ENCODE measurements at places on chromosomes 1 and 21.
A peak's percentile ranks its signal among the peaks of the same experiment; 100 is the strongest.

- peak; percentile 11 for DNase-seq
These were observed 55.7 kb upstream of the ETV3 start for GRCh38 chr1:157193702-157194391.

- DNase-seq = no peak
These were observed 21.6 kb downstream of the SDHC start for GRCh38 chr1:161335796-161336195.

DNA sequence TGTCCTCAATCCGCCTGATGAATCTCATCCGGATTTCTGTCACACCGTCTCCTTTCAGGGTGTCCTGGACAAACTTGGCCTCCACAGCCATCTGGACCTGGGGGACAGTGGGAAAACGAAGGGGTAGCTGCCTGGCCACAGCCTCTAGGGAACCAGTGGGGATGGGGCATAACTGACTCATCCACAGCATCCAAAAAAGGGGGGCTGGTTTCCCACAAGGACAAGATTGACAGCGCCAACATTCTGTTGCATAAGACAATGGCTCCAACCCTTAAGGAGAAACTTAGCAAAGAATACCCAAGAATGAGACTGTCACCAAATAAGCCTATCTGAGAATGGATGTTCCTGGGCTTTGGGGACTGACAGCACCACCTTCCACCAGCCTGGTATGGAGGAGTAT is 12.1 kb downstream of the TRAPPC3 start:
- DNase-seq = no peak

DNA sequence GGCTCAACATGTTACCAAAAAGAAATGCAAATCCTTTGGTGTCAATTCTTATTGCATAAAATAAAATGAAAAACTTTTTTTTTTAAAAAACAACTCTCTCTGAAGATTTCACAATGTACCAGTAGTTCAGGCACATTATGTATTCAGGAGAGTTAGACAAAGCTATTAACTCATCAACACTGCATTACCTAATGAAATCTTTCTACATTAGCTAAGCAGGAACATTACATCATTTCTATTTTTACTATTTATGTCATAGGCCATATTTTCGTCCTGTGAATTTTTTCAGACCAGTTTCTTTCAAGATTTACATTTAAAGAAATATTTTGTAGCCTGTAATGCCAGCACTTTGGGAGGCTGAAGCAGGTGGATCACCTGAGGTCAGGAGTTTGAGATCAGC is 366.2 kb downstream of the USH2A start:
- DNase-seq = no peak

GRCh38 chr1:185813401-185813979 is 79.3 kb downstream of the HMCN1 start:
- DNase-seq = no peak

GRCh38 chr1:175423605-175424004 is 231.0 kb upstream of the KIAA0040 start:
- DNase-seq = no peak

DNA sequence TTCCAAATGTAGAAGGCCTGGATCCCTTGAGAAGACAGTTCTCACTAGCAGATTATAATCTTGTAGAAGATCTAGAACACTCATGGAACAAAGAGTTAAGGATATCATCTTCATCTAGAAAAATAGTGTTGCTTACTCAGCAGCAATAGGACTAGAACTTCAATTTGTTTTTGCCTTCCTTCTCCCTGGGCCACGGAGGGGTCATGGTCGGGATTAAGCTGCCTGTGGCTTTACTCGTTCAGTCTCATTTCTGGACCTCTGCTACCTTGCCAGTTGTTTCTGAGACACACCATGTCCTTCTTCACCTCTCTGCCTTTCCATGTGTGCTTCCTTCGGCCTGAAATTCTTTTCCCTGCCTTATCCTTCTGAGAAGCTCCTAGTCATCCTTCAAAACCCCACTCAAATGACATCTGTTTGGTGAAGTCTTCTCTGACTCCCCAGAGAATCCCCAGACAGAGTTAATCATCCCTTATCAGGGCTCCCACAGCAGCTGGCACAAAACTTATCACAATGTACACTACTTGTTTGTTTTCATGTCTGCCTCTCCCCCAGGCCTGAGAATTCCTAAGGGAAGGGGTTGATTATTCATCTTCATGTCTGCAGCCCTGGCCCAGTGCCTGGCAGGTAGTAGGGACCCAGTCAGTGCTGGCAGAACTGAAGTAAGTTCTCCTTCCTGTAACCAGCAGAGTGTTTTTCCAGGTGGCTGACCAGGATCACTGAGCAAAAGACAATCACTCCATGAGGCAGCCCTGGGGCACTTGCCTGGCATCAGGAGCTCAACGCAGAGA is 15.5 kb upstream of the SNX27 start:
- DNase-seq = no peak

- no peak for DNase-seq
These were observed 52.8 kb downstream of the SLX9 start for GRCh38 chr21:44992608-44993031.

DNA sequence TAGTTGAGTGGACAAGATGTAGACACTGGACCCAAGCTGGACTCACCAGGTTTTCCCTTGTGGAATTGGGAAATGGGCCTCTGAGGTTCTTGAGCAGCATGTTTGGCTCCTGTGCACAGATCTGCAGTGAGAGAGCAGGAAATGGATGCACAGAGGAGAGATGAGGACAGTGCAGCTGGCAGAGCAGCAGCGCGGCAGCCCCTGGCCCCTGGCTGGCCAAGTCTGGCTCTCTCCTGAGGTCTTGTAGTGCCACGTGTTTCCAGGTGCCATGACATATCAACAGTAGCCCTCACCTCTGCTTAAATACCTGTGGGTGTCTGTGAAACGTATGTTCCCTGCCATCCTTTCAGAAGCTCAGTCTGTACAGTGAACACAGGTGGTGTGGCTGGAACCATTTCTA is 19.2 kb upstream of the BCL10 start:
- DNase-seq = no peak

- DNase-seq = no peak
These were observed 18.1 kb downstream of the ADAM30 start for GRCh38 chr1:119878171-119878570.

- no peak for DNase-seq
These were observed 121.7 kb upstream of the FOXD3 start for GRCh38 chr1:63200676-63201075.

DNA sequence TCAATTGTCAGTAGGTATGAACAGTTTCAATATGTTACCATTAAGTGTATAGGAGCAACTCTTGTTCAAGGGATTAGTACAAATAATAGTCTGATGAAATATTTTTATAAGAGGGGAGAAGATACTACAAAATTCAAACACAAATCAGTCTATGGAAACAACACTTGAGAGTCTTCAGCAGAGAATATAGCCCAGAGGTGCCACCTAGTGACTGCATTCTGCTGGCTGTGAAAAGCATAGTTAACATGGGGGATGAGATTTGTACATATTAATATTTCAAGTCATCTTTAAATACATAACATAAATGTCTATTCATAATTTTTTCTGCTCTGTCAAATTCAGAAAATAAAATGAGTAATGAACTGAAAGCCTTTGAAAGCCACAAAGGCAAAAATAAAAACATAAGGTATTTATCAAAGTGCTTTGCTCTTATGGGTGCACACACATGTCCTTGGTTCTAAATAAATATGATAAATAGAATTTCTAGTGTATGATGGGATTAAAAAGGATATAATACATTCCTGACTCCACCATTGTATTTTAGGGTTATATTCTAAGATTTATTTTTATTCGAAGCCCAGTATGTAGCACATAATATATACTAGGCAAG is 440.9 kb upstream of the ZRANB2 start:
- DNase-seq = no peak

DNA sequence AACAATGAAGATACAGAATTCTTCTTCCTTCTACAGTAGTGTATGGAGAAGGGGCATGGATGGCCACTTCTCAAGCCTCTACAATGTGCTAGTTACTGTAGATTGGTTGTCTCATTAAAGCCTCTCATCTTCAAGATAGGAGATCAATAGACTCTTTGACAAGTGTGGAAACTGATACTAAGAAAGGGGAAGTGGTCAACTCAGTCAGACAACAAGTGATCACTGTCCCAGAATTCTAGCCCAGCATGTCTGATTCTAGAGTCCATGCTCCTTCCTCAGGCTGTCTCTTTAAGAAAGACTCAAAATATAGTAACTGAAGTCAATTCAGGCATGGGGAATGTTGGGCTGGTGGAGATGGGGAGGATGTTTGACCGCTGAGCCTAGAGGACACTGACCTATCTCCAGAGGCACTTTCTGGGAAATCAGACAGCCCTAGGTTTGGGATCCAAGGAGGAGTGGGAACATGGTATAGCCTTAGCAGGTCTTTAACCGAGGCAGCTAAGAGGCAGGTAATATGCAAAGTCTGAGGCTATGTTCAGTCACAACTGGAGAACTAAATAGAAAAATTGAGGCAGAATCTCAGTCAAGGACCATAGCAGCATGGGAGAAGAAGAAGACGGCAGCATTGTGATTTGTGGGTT is 39.3 kb upstream of the EYA3 start:
- DNase-seq = no peak

GRCh38 chr1:220811695-220812094 is 25.0 kb downstream of the MTARC1 start:
- DNase-seq = no peak

GRCh38 chr1:205979301-205979700 is 23.9 kb downstream of the RAB7B start:
- no peak for DNase-seq

GRCh38 chr1:237779356-237779755 is 111.4 kb downstream of the ZP4 start:
- DNase-seq = no peak

DNA sequence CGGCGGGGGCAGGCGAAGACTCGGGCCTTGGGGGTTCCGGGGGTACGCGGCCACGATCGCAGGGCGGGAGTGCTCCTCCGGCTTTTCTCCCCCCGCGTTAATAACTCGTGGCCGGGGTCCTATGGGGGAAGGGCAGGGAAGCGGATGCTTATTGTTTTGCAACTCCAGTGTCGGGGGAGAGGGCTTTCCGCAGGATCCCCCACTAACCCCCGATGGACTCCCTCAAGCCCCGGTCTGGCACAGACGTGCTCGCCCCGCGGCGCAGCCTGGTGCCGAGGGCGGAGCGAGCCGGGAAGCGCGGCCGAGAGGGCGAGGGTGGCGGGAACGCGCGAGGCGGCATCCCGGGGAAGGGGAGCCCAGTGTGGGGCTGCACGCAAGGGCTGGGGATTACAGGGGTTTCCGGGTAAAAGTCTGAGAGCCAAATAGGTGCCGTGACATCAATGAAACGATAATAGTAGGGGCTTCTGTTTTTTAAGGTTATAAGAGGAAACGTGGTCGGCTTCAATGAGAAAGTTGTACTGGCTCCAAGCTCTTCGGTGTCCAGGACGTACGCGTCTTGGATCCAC is 772 bp downstream of the UCK2 start:
- peak; percentile 8 for DNase-seq
